ENCODE measurements at places on chromosomes 6 and 20.

GRCh38 chr6:22613695-22614094 is 44.3 kb downstream of the HDGFL1 start:
- DNase-seq = no peak

- no peak for DNase-seq
Observed at GRCh38 chr6:125793863-125794262, 3.1 kb downstream of the NCOA7 start.

DNA sequence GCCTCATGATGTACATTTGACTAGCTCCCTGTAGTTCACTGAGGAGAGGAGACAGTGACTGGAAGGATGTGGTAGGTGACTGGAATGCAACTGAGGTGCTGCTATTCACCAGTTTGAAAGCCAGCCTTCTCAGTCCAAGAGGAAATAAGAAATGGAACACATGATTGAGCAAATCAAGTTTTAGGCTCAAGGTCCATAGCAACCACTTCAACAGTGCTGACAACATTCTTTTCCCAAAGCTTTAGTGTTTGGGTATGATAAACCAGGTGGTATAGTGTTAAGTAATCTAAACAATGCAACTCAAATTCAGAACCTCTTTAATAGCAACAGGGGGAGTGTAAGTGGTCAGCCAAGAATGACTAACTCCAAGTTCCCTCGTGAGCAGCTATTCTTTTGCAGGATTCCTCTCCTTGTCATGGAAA is 9.2 kb downstream of the ZHX3 start:
- DNase-seq = peak; percentile 41

- DNase-seq = no peak
Observed at GRCh38 chr6:139763468-139764210, 389.2 kb upstream of the CITED2 start.

- no peak for DNase-seq
Observed at GRCh38 chr6:166443166-166443565, 60.4 kb upstream of the MPC1 start.

DNA sequence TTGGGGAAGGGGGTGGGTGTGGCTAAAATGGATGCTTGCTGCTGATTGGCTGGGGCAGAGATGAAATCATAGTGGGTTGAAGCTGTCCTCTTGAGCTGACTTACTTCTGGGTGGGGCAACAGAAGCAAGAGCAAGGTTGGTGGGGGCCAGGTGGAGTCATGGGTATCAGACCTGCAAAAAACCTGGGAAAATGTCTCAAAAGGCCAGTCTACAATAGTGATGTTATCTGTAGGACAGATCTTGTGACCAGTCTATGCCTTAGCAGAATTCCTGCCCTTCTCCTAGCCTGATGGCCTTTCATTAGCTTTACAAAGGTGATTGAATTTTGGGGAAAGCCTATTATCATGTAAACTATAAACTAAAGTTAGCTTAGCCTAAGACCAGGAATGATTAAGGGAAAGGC is 945.7 kb downstream of the KIF16B start:
- DNase-seq = no peak

GRCh38 chr20:50445354-50446151 is 64.6 kb upstream of the PTPN1 start:
- DNase-seq = no peak

GRCh38 chr6:47484616-47485015 is 7.0 kb downstream of the CD2AP start:
- no peak for DNase-seq

GRCh38 chr20:64082126-64082731 is 2.0 kb downstream of the LKAAEAR1 start:
- DNase-seq = peak; percentile 27

DNA sequence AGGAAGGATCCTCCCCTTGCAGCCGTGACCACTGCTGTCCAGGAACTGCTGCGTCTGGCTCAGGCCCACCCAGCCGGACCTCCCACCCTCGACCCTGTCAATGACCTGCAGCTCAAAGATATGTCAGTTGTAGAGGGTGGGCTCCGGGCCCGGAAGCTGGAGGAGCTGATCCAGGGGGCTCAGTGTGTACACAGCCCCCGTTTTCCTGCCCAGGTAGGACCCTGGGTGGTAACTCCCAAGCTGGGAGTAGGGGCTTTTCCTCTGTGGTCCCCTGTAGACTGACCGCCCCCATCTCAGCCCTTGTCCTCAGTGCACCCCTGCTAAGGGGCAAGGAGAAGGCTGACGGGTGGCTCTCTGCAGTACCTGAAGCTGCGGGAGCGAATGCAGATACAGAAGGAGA is 3.6 kb downstream of the DXO start:
- DNase-seq = no peak

GRCh38 chr6:33116417-33116816 is 40.6 kb downstream of the HLA-DPB1 start:
- DNase-seq = no peak

- no peak for DNase-seq
Observed at GRCh38 chr20:11057624-11058023, 383.8 kb upstream of the JAG1 start.

DNA sequence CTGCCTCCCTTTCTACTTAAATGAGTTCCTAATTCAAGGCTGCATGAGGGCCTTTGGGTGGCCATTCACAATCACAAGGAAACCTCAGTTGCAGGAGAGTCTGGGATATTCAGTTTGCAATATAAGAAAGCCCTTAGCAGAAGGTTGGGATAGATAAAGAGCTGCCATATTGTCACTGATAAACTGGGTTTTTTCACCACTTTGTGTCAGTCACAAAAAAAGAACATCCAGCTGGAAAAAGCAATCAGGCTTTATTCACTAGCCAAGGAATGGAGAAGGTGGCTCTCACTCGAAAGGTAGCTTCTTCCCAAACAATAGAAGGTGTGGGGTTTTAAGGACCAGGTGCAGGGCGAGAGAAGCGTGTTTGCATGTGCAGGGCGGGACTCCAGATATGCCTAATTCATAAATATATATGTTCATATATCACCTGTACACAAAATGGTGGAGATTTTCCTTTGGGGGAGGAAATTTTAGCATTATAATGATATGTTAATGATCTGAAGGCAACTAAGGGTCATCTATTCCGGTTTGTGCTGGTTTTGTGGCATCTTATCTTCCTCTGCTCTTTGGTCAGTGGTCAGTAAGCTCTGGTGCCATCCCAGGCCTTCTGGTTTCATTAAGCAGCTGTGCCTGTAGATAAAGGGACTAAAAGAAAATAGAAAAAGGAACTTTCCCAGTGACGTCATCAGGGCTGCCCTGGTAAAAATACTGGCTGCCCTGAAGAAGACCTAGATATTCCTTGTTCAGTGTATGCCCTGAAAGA is 97.1 kb upstream of the IYD start:
- DNase-seq = peak; percentile 99

DNA sequence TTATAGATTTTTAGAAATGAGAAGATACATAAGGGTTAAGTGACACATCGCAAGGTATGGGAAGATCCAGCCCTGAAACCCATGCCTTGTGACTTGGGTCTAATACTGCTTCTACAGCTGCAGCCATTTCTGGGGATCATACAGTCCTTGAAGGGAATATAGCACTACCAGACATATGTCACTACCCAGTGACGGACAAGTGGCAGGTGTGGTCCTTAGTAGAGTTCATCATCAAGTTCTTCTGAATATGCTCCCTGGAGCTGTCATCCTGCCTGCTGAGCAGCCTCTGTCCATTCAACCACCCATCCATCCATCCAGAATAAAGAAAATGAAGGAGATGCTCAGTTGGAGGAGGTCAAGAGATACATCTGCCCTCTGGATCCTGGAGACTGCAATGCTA is 118.6 kb upstream of the ASF1A start:
- no peak for DNase-seq

- peak; percentile 96 for DNase-seq
Observed at GRCh38 chr6:2990248-2990931, 9.3 kb upstream of the NQO2 start.

DNA sequence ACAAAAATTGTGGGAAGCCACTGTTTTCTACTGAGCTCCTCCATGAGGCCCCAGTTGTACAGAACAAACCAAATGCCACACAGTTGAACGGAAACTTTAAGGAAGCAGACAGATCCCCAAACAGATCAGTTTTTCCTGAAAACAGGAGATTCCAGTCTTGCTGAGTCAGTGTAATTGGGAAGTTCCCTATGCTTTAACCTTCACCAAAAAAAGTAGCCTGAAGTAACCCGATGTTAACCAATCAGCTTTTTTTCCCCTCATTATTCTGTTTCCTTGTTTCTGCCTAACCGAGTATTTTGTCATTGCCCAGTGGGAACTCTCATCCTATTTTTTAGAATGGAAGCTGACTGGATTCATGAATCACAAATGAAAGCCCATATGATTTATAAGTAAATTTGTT is 36.7 kb downstream of the MARCKS start:
- DNase-seq = no peak

DNA sequence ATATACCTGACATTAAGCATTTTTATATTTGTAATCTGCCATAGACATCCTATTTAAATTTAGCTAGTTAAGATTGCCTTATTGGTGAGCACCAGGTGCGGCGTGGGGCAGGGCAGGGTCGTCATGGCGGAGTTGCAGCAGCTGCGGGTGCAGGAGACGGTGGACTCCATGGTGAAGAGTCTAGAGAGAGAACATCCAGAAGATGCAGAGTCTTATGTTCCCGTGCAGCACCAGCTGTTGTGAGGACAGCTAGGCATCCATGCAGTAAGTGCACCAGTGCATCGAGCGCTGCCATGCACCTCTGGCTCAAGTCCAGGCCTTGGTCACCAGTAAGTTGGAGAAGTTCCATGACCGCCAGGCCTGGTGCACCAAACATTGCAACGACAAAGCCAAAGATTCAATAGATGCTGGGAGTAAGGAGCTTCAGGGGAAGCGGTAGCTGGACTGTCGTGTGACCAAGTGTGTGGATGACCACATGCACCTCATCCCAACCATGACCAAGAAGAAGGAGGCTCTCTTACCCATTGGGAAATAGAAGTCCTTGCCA is 586.2 kb downstream of the CD109 start:
- DNase-seq = no peak

GRCh38 chr6:167152862-167153261 is 4.9 kb downstream of the GPR31 start:
- DNase-seq = no peak

DNA sequence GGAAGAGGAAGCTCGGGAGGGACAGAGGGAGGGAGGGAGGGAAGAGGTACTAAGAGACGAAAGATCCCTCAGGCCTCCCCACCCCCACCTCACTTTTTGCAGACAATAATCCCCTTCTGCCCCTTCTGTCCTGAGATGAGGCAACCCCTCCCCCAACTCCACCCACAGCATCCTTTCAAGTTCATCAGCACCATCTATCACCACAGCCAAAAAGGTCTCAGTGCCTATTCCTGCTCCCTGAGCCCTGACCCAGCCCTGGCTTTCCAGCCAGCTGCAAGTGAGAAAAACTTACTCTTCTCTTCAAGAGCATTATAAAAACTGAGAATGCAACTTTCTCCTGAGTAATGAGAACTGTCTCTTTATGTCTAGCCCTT is 133.2 kb upstream of the LRFN2 start:
- no peak for DNase-seq

DNA sequence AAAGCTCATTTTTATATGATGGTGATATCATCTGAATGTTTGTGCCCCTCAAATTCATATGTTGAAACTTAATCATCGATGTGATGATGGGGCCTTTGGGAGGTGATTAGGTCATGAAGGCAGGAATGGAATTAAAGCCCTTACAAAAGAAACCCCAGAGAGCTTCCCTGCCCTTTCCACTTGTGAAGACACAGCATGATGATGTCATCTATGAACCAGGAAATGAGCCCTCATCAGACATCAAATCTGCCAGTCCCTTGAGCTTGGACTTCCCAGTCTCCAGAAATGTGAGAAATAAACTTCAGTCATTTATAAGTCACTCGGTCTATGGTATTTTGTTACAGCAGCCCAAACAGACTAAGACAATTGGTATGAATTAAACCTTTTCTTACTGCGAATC is 153.1 kb downstream of the MYB start:
- peak; percentile 39 for DNase-seq

DNA sequence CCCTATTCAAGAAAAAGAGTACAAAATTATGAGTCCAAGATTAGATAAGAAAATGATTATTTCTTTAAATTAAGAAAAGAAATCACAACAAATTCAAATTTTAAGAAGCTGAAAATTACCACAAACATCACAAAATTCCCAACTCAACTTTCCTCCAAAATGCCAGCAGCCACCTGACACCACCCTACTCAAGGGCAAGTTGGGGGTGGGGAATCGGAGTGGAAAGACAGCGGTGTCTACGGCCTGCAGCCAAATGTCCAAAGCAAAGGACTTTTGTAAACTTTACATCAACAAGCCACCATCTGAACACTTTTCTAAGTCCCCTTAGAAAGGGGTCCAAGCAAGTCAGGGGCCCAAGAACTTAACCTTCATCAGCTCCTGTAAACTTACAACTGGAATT is 1.6 kb upstream of the EYA2 start:
- no peak for DNase-seq

GRCh38 chr20:15563836-15564235 is 1009.4 kb downstream of the KIF16B start:
- DNase-seq = no peak

DNA sequence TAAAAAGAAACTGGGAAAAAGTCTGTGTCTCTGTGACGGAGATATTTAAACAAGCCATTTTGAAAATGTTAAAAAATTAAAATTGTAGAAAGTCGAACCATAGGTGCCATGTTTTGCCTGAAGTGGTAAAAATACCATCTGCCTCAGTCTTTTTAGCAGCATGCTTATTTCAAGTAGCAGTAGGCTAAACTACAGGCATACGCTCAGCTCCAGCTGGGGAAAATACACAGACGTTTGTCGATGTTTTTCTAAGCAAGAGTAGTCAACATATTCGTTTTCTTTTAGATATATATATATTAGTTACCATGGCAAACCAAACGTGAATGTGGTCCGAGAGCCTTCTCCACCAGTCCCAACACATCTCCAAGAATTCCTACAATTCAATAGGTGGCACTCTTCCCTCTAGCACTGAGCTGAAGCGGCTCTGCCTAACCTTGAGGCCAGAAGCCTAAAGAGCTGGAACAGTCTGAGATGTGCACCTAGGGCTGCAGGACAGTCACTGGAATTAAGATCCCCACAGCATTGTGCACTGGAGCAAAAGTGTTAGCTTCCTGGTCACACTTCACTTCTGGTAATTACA is 70.2 kb upstream of the BEND3 start:
- DNase-seq = no peak

- DNase-seq = no peak
Observed at GRCh38 chr6:151523034-151523433, 29.2 kb downstream of the CCDC170 start.

- peak; percentile 43 for DNase-seq
Observed at GRCh38 chr20:25695532-25696370, 902 bp downstream of the ZNF337 start.

GRCh38 chr6:37607944-37608343 is 89.7 kb downstream of the MDGA1 start:
- peak; percentile 61 for DNase-seq
